Left kidney (tissue), 8 donors: ENCODE measurements at places on chromosomes 3 and 15. TPM values are rescaled to one million over a fixed set of nuclear protein-coding genes. Genes with fewer than 3 reads are reported as not detected.

NPAP1 gene
- 2.1 TPM for polyA plus RNA-seq

TMC3 gene
- 0.17 TPM for polyA plus RNA-seq

FAM3D gene
- 0.91 TPM for polyA plus RNA-seq

OSBPL10 gene
- 22.9 TPM for polyA plus RNA-seq

AQR gene
- 50.3 TPM for polyA plus RNA-seq

IFT122 gene
- polyA plus RNA-seq, result 79.0 TPM

GRCh38 chr3:45704301-45704943 lies 15.2 kb downstream of the SACM1L start:
- no peak for DNase-seq

DNA sequence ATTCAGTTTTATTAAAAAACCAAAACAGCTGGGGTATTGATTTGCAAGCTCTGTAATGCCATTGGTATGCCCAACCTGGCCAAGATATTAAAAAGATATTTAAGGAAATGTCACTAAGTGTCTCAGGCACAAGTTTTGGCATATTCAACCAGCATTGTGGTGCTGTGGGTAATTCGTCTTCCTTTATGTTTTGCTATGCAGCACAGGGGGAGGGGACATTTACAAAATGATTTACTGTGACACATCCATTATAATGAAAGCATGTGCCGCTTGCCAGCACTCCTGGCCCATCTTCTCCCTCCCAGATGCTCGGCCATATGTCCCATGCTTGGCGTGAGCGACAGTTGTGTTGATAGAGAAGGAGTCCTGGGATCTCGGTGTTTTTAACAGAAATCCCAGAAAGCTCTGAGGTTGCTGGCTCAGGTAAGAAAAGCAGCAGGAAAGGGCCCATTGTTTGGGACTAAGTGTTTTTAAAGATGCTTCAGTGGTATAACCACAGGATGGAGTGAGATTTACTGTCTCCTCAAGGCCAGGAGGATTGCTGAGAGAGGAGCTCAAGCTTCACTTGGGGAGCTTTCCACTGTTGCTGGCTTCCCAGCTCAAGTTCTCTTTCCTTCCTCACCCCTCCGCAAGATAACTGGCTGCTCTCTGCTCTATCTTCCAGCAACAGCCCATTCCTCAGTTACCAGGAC lies 158.2 kb upstream of the TSC22D2 start:
- DNase-seq, result no peak

GRCh38 chr3:12556314-12556689 lies 585 bp upstream of the MKRN2 start:
- no peak for DNase-seq

- no peak for DNase-seq
These were observed 278.1 kb upstream of the P2RY1 start for GRCh38 chr3:152556731-152557254.

DNA sequence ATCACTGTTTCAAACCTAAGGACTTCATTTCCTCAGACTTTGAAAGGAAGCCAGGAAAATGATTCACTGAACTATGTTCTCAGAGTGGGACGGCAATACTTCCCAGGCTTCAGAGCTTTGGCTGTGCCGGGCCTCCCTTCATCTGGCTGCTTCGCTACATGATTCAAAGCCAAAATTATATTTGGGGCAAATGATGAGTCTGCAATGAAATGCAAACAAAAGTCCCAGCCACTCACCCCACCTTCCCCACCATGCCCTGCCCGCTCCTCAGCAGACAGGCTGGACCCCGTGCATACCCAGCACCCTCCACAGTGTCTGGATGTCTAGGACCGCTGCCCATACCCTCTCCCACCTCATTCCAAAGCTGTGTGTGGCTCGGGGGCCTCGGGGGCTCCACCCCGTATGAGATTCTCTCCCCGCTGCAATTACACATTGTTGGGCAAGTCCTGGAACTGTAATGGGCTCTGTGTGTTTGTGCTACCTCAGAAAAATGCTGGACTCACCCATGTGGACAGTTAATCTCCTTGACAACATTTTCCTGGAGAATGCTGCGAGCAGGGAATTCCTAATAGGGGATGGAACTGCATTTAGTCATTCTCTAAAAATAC lies 32.2 kb downstream of the ATP10A start:
- no peak for DNase-seq

DNA sequence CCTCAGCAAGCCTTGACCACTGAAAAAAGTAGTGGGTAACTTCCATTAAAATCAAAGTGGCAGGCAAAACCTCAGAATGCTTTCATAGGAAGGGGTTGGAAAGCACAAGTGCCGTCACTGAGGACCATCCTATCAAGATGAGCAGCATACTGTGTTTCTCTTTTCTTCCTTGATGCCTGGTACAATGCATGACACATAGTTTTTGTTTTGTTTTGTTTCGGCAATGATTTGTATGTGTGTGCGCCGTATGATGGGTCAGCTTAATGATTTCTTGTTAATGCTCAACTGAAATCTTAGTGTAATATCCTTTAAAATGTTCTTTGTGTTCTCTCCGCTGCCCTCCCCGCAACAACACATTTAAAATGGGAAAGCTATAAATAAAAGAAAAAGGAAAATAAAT lies 476.4 kb upstream of the KCNMB2 start:
- no peak for DNase-seq

- peak; percentile 63 for DNase-seq
These were observed 101.7 kb upstream of the TPM1 start for GRCh38 chr15:62940755-62941361.

DNA sequence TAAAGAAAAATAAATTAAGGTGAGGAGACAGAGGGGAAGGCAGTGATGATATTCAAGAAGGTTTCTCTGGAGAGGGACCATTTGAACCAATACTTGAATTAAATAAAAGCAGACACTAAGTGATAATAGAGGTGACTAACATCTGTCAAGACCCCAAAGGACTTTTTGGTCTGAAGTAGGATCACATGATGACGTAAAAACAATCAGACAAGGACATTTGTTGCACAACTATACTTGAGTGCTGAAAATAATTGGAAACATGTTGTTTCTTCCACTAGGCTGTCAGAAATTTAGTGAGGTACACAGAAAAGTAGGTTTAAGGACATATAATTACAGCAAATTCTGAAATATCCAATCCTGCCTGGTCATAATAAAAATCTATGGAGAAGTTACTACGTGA lies 179.5 kb downstream of the WNT5A start:
- no peak for DNase-seq

GRCh38 chr15:93452537-93453211 lies 363.7 kb upstream of the RGMA start:
- no peak for DNase-seq

DNA sequence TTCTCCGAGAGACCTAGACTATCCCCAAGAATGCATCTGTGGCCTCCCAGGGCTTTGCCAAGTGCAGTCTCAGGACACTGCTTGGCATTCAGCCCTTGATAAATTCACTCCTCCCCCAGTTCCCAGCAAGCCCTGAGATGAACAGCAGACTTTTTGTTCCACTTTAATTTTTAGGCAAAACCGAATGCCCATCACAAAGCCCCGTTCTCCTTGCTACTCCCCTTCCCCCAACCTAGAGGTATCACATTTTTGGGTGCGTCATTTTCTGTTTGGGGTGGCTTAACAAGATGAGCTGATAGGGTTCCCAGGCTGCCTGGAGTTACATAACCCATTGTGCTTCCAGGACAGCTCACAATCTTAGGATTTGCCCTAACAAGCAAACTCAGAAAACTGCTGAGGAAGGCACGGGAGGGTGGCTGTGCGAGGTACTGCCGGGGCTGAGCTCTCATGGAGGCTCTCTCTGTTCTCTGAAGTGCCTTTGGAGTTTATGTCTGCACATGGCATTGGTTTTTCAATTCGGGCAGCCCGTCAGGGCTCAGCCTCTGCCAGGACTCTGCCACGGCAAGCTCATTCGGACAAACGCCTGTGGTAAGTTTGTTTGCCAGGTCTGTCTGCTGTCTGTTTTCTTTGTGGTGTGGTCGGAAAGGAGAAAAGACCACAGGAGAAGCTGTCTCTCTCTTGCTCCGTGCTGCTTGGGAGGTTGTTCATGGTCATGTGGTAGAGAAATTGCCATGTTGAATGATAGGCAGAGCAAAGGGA lies at the start of gene TRAK1:
TSS of gene TRAK1 (plus strand) at position 385 of the 759 bp plus-strand sequence. CDS start at position 498, 113 bp downstream.
- DNase-seq, result no peak

GRCh38 chr3:173078525-173078924 lies 62.5 kb downstream of the SPATA16 start:
- no peak for DNase-seq

DNA sequence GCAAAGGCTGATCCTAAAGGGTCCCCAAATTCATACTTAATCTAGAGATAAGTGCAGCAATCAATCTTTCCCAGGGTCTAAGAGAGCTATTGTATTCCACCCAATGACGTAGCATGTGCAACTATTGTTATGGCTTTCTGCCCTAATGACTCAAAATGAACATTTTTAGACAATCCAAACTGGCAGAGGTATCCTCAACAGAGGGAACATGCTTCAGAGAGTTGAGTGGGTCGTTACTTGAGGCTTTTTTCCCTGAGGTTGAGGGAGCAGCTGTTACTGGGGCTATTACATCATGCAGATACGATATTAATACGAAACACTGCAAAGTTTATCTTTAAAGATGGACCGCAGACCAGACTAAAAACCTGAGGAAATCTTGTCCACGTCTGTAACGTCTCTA lies 278.3 kb upstream of the WNT5A start:
- DNase-seq, result no peak

GRCh38 chr3:50689558-50689957 lies 14.8 kb downstream of the DOCK3 start:
- no peak for DNase-seq

DNA sequence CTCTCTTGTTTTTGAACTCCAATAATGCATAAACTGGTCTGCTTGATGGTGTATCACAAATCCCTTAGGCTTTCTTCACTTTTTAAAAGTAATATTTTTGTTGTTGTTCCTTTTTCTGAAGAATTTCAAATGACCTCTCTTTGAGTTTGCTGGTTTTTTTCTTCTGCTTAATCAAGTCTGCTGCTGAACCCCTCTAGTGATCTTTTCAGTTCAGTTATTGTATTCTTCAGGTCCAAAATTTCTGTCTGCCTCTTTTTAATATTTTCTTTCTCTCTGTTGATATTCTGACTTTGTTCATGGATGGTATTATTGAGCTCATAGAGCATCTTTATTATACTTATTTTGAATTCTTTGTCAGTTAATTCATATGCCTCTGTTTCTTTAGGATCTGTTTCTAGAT lies 21.8 kb upstream of the CEP152 start:
- no peak for DNase-seq

- no peak for DNase-seq
These were observed 46.2 kb downstream of the IGSF11 start for GRCh38 chr3:118988198-118989130.

DNA sequence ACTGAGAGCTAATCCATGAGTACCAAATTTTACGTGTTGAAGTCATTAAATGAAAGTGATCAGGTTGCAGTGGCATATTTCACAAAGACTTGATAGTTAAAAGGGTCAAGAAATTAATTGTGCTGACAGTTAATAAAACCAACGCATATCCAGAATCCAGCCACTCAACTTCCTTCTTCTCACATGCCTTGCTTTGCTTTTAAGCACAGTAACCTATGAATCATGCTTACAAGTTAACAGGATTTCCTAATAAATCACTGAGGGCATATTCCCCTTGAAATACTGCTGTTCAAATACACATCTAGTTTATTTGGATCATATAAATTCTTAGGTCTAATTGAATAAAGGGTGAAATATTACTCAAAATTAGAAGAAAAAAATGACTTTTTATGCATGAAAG lies 801.5 kb upstream of the EPHA6 start:
- no peak for DNase-seq

GRCh38 chr3:148494451-148494850 lies 203.3 kb upstream of the AGTR1 start:
- DNase-seq, result no peak

- no peak for DNase-seq
These were observed 50.1 kb downstream of the CMSS1 start for GRCh38 chr3:99867594-99868310.
